CD4-positive, alpha-beta T cell treated with Interleukin-17A for 1 hour (primary cell): ENCODE measurements at places on chromosomes 7 and 10.

GRCh38 chr10:79181698-79182521 lies 113.1 kb downstream of the ZMIZ1 start:
- no peak for DNase-seq

DNA sequence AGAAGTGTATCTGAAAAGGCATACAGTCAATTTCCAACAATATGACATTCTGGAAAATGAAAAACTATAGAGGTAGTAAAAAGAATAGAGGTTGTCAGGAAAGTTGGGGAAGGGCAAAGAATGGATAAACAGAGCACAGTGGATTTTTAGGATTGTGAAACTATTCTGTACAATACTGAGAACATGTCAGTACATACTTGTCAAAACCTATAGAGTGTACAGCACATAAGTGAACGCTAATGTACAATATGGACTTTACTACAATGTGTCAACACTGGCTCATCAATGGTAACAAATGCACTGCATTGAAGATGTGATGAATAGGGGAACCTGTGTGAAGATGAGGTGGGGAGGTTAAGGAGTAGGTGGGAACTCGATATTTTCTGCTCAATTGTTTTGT lies 483.0 kb upstream of the PFKP start:
- no peak for DNase-seq

- no peak for DNase-seq
Observed at GRCh38 chr7:74525881-74526280, 72.2 kb downstream of the GTF2IRD1 start.

GRCh38 chr7:66257481-66257880 lies 52.3 kb downstream of the TPST1 start:
- DNase-seq = no peak

- peak; percentile 69 for DNase-seq
Observed at GRCh38 chr7:128405471-128406313, 4.1 kb downstream of the IMPDH1 start.

DNA sequence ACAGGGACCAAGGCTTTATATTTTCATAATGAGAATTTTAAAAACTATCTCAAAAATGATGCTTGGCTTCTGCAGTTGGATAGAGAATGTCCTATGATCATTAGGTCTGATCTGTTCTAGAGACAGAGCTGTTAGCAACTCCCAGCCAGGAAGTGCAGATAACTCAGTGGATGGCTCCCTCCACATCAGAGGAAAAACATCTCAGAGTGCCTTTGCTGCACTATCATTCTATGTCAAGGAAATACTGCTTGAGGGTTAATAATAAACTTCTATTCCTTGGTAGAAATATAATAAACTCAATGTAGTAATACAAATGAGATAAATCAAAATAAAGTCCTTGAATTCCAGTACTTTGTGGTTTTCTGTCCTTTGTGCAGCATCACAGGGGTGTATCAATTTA lies 78.0 kb upstream of the BET1 start:
- DNase-seq = no peak

- DNase-seq = no peak
Observed at GRCh38 chr10:86871563-86872183, 85.7 kb downstream of the MMRN2 start.

GRCh38 chr7:143013473-143013872 lies 13.5 kb downstream of the OR9A2 start:
- DNase-seq = no peak

GRCh38 chr10:77679217-77679616 lies 41.6 kb upstream of the KCNMA1 start:
- DNase-seq = no peak

DNA sequence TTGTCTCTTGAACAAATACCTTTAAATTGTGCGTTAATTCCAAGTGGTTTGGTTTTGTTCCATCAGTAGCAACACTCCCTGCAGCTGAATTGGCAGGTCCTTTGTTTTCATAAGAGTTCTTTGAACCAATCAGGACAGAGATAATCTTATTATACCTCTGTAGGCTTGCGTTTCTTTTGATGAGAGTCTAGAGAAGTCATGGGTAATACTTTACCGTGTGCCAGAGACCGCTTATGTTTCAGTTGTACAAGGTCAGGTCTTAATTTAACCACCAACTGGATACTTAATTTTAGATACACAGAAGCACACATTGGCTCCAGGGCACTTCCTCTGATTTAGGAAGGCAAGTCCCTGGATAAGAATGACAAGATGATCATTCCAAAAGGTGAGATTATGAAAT lies at the start of gene ASB15:
Gene ASB15, plus strand, starts transcription at position 292 of the 400 bp plus-strand sequence. CDS start 12,682 bp downstream, outside the sequence.
- no peak for DNase-seq

- DNase-seq = no peak
Observed at GRCh38 chr10:34697351-34698247, 117.5 kb downstream of the PARD3 start.

GRCh38 chr10:30365278-30365677 lies 16.2 kb upstream of the MTPAP start:
- no peak for DNase-seq

DNA sequence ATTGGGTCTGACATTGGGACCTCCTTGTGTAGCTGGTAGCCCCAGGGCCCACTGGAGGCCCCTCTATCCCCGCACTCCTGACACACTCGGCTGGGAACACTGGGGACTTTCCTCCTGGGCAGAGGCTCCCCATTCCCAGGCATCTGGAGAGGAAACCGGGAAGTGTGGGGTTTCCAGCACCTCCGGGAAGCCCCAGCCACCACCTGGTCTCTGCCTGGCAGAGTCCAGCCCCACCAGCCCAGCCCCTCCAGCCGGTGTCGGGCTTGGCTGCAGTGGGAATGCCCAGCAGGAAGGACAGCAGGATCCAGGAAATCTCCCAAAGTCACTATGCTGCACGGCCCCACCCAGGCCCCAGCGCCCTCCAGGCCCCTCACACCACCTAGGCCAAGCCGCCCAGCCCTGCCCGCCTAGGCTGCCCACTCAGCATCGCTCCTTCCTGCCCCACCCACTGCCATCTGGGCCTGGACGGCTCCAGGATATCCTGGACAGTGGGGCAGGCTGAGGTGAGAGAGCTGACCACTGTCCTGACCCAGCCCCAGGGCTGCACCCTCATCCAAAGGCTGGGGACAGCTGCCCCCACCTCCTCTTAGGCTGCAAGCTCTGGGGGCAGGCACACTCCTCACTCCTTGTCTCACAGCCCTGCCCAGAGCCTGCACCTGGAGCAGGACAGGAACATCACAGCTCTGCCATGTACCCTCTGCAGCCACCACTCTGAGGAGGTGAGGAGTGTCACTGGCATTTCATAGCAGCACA lies 11.8 kb downstream of the RASGEF1A start:
- DNase-seq = no peak

- no peak for DNase-seq
Observed at GRCh38 chr7:73768641-73769480, 1.2 kb downstream of the CLDN3 start.

- no peak for DNase-seq
Observed at GRCh38 chr10:74888962-74889661, 62.7 kb downstream of the KAT6B start.

DNA sequence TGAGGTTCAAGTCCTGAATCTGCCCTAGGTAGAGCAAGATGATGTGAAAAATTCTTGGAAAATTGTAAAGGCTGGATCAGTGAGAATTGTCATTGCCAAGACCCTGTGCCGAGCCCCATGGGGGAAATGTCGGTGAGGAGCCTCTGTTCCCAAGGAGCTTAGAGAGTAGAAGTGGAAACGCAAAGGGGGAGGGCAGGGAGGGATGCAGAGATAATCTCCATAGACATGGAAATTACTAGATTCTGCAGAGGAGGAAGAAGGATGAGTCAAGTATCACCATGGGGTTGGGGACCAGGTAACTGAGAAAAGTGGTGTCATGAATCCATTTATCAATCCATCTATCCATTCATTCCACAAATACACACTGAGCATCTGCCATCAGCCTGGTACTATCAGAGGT lies 26.0 kb downstream of the DUSP5 start:
- DNase-seq = no peak

- peak; percentile 44 for DNase-seq
Observed at GRCh38 chr7:70856901-70857630, 274.9 kb upstream of the GALNT17 start.

- no peak for DNase-seq
Observed at GRCh38 chr10:118145256-118145655, 98.5 kb upstream of the RAB11FIP2 start.

GRCh38 chr10:35234073-35234472 lies 102.2 kb upstream of the CCNY start:
- no peak for DNase-seq

DNA sequence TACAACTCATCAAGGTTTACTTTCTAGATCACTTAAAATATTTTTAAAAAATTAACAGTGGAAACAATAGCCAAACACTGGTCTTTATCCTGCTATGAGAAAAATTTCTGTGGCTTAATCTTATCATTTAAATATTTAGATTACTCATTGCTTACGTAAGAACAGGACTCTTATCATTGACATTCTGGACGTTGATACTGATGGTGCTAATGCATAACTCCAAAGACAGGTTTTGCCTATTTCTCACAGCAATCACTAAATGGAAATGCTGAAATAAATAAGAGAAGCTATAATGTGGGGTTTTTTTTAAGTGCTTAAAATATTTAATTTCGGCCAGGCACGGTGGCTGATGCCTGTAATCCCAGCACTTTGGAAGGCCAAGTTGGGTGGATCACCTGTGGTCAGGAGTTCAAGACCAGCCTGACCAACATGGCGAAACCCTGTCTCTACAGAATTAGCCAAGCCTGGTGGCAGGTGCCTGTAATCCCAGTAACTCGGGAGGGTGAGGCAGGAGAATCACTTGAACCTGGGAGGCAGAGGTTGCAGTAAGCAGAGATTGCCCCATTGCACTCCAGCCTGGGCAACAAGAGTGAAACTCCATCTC lies 195.0 kb downstream of the HGF start:
- no peak for DNase-seq

DNA sequence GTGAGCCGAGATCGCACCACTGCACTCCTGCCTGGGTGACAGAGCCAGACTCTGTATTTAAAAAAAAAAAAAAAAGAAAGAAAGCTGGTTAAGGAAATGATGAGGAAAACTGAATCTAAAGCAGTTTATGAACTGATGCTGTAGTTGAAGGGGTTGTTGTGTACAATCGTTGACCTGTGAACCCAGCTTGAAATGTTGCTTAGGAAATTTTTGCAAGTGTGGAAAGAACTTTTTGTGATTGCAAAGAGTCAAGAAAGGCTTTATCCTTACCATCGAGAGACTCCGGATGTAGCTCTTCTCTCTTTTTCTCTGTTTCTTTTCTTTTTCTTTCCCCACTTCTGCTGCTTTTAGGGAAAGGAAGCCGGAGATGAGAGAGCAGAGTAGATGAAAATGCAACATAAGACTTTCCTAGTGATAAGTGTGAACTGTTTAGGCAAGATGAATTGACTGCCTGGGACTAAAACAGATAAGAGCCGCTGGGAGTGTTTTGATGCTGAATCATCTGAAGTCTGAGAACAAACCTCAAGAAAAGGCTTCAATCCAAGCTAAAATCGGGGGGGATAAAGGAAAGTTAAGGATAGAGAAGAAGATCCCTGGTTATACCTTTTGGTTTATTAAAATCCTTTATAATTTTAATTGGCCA lies 69.0 kb downstream of the TAF3 start:
- DNase-seq = no peak

DNA sequence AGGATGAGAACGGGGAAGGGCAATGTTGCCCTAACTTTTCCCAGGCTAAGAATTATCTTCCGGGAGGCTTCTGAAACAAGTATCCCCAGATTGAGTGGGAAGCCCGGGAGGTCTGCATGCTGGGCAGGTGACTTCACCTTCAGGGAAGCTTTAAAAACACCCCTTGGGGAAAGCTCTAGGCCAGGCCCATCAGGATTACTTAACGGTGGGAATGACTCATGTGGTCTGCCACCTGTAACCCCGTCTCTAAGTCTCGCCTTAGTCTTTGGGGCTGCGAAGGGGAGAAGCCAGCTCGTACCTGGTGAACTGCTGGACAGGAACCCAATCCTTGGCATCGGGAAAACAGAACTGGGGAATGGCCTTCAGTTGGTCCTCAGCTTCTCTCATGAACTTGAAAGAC lies 80.1 kb upstream of the MKRN1 start:
- DNase-seq = no peak

DNA sequence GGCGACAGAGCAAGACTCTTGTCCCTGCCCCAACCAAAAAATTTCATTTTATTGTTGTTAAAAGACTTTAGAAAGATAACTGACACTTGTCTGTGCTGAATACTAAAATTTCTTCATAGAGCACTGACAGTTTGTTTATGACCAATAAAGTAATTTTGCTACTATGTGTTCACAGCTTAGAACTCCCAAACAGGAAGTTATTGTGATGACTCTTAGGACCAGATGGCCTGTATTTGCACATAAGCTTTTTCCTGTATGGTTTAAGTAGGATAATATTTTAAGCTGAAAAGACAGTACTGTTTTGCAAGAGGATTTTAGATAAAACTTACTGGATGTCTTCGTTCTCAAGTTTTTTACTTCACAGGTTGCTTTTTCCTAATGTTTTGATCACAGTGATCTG lies 80.7 kb downstream of the MMRN2 start:
- DNase-seq = no peak

DNA sequence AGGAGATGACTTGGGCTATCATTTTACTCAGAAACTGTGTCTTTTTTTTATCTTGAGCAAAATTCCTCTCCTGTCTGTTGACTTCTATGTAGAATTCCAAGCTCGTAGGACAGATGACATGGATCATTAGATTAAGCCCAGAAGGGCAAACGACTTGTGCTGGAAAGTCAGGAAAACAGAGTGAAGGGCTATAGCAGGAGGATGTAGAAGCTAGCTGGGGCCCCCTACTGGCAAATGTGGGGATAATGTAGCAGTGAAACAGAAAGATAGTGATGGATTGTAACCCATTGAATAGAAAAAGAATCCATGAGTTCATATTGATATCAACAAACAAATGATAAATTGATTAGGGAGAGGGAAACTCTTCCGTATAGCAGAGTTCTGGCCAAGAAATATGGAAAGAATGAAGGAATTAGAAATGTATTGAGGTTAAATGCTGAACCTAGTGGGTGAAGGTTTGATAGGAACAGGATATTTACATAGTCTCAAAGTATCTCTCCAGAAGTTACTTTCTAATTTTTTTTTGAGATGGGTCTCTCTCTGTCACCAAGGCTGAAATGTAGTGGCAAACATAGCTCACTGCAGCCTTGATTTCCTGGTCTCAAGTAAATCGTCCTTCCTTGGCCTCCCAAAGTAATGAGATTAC lies 103.6 kb downstream of the LYZL1 start:
- peak; percentile 40 for DNase-seq

- DNase-seq = no peak
Observed at GRCh38 chr7:13981070-13981469, 8.4 kb downstream of the ETV1 start.

- DNase-seq = no peak
Observed at GRCh38 chr10:91434041-91434440, 23.9 kb downstream of the HECTD2 start.

GRCh38 chr7:47509571-47509970 lies 72.3 kb downstream of the TNS3 start:
- no peak for DNase-seq

- DNase-seq = no peak
Observed at GRCh38 chr7:129750501-129750900, 139.0 kb downstream of the NRF1 start.

- DNase-seq = no peak
Observed at GRCh38 chr10:124436191-124436638, 13.6 kb downstream of the NKX1-2 start.

DNA sequence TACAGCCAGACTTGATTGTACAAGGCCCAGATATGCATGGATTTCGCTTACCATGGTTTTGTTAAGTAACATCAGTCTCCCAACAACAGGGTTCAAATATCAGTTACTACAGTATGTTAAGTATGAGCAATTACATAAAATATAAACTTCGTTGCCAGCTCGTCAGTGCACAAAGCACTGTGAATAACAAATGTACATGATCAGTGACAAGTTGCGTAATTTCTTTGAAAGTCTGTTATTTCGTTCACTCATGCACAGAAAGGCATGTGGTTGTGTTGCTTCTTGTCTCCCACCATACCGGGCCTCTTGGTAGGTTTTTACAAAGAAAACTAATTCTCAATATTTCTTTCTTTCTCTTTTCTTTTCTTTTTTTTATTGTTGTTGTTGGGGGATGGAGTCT lies 12.5 kb upstream of the ZNF487 start:
- DNase-seq = no peak
